Stimulated activated CD8-positive, alpha-beta memory T cell treated with anti-CD3 and anti-CD28 coated beads, Interleukin-12 subunit alpha, Interleukin-12 subunit beta, amount 100 ng/mL, for 4 hours (primary cell): ENCODE measurements at places on chromosomes 13 and 19.

GRCh38 chr13:103772576-103772975, 706.4 kb upstream of the SLC10A2 start:
- DNase-seq: no peak

- DNase-seq: no peak
Observed at GRCh38 chr13:60112771-60113170, 51.0 kb downstream of the DIAPH3 start.

DNA sequence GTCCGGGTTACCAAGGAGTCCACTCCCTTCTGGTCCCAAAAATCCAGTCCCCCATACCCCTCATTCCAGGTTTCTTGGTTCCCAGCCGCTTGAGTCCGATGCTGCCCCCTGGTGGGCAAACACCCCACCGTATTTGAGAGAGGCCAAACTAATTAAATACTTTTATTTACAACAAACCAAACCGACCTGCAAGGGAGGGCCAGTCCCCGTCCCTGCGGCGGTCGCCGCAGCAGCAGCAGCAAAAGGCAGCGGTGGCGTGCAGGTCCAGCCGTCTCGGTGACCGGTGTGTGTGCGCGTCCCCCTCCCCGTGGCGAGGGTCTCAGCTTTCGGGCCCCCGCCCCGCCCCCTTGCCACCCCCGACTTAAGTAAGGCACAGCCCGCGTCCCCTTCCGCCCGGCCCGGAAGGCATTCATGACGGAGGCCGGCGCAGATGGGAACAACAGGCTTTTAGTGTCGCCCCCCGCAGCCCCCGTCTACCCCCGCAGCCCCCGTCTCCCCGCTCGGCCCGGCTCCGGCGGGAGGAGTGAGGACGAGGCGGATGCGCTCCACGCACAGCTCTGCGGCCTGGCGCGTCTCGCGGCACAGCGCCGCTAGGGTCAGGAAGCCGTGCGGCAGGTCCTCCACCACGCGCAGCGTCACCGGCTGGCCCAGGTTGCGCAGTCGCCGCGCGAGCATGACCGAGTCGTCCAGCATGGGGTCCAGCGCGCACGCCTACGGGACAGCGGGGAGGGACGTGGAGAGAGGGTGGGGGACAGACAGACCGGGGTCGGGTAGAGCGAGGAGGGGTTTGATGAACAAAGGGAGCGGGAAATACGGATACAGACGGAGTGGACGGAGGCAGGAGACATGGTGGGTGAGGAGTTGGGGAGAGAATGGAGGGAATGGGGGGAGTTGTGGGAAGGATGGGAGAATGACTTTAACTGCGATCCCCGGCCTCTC, 11.5 kb upstream of the CNFN start:
- DNase-seq: peak; percentile 54

DNA sequence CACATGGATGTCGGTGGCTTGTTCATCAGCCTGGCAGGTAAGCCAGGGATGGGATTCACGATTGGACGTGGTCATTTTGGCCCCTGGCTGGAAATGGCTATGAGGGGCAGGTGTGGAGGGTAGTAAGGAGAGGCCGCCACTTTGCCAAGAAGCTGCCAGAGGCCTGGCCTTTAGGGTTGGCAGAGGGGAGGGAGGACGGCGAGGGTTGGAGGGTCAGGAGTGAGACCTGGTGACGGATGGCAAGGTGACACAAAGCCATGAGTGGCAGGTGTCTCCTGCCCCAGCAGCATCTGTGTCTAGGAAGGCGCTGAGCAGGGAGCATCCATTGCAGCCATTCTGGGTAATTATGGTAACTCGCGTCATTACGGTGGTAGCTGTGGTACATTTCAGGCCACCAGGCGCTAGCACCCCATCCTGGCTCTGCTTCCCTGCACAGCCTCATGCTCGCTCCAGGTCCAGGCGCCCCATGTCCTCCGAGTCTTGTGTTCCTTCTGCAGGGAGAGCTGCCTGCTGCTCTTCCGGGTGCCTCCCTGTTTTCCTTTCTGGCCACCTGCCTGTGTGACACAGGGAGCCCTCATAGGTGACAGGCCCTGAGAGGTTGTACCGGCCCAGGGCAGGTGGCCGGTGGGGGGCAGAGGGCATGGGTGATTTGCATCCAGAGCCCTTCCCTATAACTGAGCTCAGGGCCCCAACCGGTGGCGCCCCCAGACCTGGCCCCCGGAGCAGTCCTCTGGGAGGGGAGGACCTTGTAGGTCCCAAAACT, 4.2 kb downstream of the SSBP4 start:
- DNase-seq: no peak

GRCh38 chr13:110554227-110554836, 7.2 kb downstream of the RAB20 start:
- DNase-seq: no peak

DNA sequence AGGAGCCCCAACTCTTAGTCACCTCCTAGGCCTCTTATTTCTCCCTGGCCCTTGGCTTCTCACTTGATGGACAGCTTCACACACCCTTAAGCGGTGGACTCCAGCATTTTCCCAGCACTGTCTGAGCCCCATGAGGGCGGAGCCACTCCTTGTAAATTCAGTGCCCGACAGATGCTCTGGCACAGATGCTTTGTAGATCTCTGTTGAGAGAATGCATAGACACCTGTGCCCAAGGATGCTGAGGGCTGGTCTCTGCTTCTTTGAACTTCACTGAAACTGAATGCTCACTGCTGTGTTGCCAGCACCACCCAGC, 3.3 kb downstream of the SYCN start:
- DNase-seq: no peak

DNA sequence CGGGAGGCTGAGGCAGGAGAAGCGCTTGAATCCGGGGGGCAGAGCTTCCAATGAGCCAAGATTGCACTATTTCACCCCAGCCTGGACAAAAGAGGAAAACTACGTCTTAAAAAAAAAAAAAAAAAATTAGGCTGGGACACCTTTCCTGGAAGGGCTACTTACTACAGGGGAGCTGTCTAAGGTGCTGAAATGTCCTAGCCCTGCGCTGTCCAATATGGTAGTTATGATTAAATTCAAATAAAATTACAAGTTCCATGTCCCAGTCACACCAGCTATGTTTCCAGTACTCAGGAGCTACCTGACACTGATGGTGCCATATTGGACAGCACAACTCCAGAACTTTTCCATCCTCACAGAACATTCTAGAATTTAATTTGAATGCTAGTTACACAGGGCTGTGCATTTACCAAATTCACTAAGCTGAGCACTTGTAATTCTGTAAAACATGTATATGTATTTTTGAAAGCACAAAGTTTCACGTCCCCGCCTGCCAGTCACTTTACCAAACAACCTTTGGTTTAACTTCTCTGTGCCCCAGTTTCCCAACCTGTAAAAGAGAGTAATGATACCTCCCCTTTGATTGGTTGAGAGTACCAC, 9.2 kb upstream of the ZSCAN22 start:
- no peak for DNase-seq

DNA sequence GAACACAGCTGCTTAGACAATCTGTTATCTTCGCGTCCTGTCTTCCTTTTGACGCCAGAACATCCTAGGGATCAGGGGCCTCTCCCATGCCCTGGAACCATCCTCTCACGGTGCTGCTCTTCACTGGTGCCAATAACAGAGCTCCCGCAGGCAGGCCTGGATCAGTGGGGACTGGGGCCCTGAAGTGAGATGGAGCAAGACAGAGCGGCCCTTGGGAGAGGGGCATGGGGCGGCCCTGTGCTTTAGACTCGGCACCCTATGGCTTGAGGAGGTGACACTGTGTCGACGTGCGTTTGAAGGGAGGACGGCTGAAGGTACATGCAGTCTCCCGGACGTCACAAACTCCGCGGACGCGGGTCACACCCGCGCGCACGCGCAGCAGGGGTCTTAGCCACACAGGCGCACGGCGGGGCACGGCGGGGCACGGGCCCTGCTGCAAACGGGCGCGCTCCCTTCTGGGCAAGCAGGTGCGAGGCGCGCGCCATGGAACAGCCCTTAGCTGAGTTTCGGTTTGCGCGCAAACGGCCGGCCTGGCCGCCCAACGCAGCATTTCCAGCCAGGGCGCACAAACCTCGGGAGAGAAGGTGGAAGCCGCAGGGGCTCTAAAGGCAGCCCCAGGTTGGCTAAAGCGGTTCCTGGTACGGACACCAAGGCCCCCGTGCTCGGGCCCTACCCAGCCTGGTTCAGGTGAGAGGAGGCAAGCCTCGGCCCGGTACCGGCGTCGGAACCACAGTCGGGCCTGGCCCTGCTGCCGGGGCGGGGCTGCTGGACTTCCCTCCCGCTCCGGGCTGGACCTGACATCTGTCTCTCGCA, 16.5 kb upstream of the RNF17 start:
- DNase-seq: no peak

- DNase-seq: no peak
Observed at GRCh38 chr13:40439928-40440327, 226.5 kb downstream of the FOXO1 start.

- no peak for DNase-seq
Observed at GRCh38 chr13:26476782-26477142, 80.7 kb upstream of the WASF3 start.
